CD4-positive, alpha-beta T cell treated with Interleukin-6 at 100 ng/mL for 8 hours (primary cell): ENCODE measurements at places on chromosomes 3 and 15.

DNA sequence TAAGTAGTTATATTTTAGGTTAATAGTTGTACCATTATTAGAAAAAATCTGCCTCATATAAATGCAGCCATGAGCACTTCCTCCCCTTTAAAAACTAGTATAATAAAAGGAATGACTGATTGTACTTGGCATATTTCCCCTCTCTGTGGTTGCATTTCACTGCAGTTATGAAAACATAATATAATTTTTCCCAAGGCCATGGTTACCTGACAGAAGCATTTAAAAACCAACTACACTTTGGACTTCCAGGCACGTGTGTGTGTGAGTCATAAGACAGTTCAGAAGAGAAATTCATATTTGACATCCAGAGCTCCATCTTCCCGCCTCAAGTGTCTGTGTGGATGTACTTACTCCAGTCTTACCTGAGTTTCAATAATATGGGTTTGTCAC is 828.2 kb upstream of the CFAP20DC start:
- no peak for DNase-seq

- no peak for DNase-seq
Observed at GRCh38 chr15:61457050-61457733, 228.1 kb upstream of the RORA start.

- no peak for DNase-seq
Observed at GRCh38 chr3:113092746-113093145, 102.0 kb downstream of the GTPBP8 start.

- no peak for DNase-seq
Observed at GRCh38 chr3:123409443-123410148, 39.3 kb downstream of the ADCY5 start.

DNA sequence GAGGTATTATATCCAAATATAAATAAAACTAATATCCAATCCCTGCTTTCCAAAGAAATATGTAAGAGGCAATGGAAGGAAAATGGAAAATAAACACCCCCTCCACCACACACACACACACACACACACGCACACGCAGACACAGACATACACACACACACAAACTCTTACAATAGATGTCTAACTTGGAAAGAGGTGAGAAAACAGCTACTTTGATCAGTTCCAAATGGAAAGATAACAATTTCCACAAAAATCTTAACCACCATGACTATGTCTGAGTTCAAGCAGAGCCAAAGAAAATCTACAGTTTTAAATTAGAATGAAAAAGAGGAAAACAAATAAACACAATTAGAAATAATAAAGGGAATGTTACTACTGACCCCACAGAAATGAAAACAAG is 285.3 kb upstream of the TGFBR2 start:
- no peak for DNase-seq
